ENCODE measurements at places on chromosomes 7 and 10.

DNA sequence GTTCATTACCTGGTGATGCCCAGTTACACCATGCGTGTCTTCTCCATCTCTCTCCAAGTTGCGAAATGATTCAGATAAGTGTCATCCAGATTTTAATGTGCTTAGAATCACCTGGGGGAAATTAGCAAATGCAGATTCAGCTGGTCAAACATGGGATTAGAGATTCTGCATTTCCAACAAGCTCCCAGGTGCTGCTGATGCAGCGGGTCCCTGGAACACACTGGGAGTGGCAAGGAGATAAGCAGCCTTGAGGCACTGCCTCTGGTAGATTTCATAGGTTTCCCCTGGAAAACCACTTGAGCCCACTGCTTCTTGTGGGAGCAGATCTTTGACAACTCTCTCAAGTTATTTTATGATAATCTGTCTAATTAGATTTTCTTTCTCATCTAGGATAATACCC, 196.0 kb upstream of the C7orf33 start:
- no peak for DNase-seq

- no peak for DNase-seq
Measured at GRCh38 chr10:120433141-120433540, 23.9 kb upstream of the PLPP4 start.

DNA sequence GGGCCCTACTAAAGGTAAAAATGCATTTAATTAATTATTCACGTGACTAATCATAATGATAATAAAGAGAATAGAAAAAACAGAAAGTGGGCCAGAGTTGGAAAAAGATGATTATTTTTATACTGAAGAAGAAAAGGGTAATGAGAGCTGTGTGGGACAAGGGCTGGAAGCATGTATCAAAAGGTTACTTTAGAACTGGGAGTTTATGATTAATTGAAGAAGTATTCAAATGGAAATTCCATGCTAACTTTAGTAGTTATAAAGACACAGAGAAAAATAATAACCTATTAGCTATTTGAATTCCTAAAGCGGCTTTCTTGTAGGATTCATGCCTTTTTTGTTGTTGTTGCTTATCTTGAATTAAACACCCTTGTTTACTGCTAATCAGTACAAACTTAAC, 49.9 kb downstream of the MKX start:
- DNase-seq = no peak

GRCh38 chr7:106061301-106061979, 50.7 kb downstream of the SYPL1 start:
- DNase-seq = no peak

- DNase-seq = no peak
Measured at GRCh38 chr10:24889639-24890038, 62.8 kb downstream of the PRTFDC1 start.

- DNase-seq = no peak
Measured at GRCh38 chr7:105474045-105474444, 48.0 kb downstream of the PUS7 start.

DNA sequence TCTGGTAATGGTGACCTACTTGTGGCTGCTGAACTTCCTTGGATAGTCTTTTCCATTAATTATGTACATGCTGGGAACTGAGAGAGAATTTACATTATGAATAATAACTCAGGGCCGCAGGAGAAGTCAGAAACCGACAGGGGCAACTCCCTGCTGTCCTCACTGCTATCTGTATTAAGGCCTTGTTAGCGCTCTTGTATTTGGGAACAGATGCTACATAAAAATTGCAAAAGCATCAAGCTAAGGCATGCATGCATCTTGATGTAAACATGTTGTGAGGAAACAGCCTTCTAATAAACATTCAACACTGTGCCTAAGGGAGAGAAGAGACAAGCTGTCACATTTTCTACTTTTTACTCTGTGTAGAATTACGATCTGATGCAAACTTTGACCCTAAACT, 158.4 kb downstream of the PARD3 start:
- no peak for DNase-seq

DNA sequence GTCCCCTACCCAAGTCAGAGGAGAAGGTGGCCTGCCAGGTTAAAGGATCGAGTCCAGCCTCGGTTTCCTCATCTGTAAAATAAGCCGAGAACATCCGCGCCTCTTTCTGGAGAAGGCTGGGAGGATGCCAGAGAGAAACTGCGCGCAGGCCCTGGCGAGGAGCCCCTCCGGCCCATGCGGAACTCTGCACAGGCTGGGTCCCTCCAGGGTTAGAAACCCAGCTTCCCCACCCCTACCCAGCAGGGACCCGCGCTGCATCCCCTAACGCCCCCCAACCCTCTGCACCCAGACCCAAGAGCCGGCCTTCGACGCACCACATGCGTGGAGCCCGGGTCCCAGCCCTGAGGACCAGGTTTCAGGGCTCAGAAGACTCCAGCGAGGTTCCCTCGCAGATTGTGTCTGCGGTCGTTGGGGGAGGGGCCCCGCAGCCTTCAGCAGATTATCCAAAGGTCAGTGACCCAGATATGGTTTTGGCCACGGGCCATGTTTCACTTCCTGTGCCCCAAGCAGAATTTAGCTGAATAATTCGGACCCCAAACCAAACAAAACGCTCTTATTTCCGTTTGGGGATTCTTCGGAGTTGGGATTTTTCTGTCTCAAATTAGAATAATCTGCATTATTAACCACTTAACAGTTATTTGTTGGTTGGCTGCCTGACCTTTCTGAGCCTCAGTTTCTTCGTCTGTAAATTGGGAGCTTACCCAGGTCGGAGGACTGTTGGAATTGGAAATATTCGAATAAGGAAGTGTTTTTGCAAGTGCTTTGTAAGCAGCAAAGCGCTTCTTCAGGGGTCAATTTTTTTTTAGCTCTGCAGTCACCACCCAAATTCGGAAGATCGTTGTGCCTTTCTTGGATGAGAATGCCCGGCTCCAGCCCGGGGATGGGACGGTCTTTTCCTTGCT, 167.7 kb downstream of the UBE2H start:
- peak; percentile 17 for DNase-seq

DNA sequence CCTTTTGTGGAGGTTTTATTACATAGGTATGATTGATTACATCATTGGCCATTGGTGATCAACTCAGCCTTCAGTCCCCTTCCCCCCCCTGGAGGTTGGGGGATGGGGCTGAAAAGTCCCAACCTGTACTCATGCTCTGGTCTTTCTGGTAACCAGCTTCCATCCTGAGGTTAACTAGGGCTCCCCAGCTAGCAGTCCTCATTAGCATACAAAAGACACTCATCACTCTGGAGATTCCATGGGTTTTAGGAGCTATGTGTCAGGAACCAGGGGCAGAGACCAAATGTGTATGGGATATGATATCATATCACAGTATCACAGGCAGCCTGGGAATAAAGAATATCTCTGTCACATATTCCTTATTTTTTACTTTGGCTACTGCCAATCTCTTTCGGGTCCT, 13.6 kb downstream of the CCSER2 start:
- DNase-seq = no peak

DNA sequence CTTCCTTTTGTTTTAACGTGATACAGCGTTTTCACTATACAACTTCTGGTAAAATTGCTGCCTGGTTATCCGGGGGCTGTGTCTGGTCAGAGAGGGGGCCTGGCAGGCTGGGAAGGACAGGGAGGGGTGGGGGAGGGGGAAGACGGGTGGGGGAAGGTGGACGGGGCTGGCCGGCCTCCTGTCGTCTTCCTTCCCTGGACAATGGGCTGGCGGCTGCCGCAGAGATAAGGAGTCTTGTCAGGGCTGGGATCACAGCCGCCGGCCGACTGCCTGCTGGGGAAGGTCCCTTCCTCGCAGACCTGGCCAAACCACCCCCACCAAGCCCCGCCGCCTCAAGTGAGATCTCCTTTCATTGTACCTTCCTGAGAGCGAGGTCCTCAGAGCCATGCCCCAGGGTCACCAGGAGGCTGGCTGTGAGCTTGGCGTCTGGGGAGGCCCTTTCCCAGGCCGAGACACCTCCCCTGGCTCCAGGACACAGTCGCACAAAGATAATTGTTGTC, 151.2 kb upstream of the TNRC18 start:
- DNase-seq = no peak

GRCh38 chr10:62048470-62048869, 147.0 kb downstream of the ARID5B start:
- DNase-seq = no peak

DNA sequence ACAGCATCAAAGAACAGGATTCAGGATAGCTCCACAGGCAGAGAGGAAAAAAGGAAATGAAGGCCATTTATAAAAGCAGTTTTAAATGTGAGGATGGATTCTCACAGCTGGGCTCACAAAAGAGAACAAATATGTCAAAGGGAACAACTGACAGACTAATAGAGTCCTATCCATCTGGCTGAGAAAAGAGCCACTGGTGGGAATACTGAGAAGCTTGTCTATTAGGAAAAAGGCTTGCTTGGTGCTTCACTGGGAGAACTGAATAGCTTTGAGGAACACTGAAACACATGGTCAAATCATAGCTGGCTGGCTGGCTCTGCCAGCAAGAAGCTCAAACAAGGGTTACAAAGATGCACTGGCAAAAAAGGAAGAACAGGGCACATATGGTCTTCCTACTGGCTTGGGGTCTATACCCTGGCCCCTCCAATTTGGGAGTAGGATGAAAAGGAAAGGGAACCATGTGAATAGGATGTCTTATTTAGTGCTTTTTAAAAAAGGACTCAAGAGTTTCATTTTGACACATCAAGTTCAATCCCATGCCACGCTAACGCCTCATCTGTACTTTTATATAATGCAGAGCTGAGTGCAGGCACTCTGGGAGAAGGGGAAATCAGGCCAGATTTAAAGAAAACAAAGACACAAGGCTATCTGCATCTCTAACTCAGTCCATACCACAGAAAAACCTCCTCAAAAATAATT, 44.8 kb upstream of the KCNIP2 start:
- DNase-seq = no peak

DNA sequence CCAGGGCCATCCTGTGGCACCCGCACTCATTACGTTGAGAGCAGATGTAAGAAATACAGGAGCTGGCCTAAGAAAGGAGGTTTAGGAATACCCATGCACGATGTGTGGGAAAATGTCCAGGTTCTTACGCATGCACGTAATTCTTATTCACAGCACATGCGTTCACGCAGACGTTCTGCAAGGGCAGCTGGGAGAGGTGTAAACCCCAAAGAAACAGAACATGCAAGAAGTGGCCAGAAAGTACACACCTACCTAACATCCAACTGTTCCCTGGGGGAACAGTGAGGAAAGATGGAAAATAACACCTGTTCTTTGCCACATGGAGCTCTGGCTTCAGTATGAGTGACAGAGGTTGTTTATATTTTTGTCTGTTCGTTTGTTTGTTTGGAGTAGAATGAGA, 285.6 kb downstream of the PRPF18 start:
- no peak for DNase-seq

GRCh38 chr10:44911081-44911540, at the start of gene TMEM72:
TMEM72 (plus strand) TSS chr10:44911337; CDS start chr10:44911513, 176 bp downstream.
- no peak for DNase-seq

GRCh38 chr10:125551247-125551646, 131.7 kb downstream of the TEX36 start:
- no peak for DNase-seq

- DNase-seq = no peak
Measured at GRCh38 chr10:51675088-51675487, 24.3 kb downstream of the CSTF2T start.

DNA sequence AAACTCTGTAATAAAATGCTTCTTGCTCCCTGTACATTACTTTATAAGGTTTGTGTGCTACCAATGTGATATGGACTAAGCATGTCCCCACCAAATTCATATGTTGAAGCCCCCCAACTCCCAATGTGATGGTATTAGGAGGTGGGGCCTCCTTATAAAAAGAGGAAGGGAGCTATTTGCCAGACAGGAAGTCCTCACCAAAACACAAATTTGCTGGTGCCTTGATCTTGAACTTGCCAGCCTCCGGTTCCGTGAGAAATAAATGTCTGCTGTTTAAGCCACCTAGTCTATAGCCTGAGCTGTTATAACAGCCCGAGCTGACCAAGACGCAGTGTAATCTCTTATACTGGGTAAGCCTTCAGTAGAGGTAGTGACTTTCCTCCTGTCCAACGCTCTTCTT, 114.5 kb downstream of the INHBA start:
- DNase-seq = no peak
